ENCODE measurements at places on chromosomes 5 and 9. TPM values are rescaled to one million over a fixed set of nuclear protein-coding genes. Genes with fewer than 3 reads are reported as not detected.

The RNF183 gene
- 0.04 TPM for total RNA-seq

The DNAJC18 gene
- total RNA-seq: 15.3 TPM

The IFNW1 gene
- total RNA-seq: not detected

The LCN15 gene
- total RNA-seq: not detected

The CDH6 gene
- 8.0 TPM for total RNA-seq

Measured in muscle of leg (tissue), 16 donors.